ENCODE measurements at places on chromosomes 12 and 14. TPM values are rescaled to one million over a fixed set of nuclear protein-coding genes. Genes with fewer than 3 reads are reported as not detected.

The RAD9B gene
- not detected for total RNA-seq

The TRHDE gene
- not detected for total RNA-seq

The VCPKMT gene
- 6.9 TPM for total RNA-seq

The GPR137C gene
- total RNA-seq, result 3.8 TPM

The LRP1-AS gene
- not detected for total RNA-seq

The EMC9 gene
- total RNA-seq, result 21.8 TPM

DNA sequence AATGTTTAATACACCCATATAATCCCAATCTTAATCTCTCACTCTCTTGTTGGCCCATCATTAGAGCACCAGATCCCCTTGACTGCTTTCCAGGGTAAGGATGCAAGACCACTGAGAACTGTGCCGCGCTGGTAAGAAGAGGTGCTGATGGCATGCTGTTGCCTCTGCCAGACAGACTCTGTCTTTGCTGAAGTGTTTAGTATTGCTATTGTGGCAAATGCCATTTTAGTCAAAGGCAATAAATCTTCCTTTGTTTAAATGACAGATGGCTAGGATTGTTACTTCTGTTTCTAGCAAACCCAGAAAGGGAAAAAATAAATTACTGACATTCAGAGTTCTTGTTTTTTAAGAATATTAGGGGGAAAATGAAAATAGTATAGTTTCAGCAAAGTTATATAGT, 152.3 kb downstream of the MON2 start:
- DNase-seq, result peak; percentile 48

DNA sequence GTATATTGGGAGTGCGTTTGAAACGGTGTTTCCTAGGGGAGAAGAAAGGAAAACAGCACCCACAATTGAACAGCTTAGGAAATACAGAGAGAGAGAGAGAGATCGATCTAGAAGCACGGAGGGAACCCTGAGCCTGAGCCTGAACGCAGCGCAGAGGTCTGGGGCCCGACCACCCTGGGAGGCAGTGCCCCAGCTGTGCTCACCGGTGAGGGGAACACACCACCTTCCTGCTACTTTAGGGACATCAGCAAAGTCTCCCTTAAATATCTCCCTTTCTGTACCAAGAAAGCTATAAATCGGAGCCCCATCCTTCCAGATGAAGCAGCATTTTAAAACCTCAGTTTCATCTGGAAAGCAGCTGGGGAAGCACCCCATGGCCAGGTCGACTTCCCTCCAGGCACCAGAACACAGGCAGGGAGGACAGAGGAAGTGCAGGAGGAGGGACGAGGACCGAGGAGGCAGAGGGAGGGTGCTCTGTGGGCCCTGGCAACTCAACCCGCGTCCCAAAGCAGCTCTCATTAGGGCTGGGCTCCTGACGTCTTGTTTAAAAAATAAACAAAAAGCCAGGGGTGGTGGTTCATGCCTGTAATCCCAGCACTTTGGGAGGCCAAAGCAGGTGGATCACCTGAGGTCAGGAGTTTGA, 12.2 kb downstream of the RIMBP2 start:
- DNase-seq, result no peak

DNA sequence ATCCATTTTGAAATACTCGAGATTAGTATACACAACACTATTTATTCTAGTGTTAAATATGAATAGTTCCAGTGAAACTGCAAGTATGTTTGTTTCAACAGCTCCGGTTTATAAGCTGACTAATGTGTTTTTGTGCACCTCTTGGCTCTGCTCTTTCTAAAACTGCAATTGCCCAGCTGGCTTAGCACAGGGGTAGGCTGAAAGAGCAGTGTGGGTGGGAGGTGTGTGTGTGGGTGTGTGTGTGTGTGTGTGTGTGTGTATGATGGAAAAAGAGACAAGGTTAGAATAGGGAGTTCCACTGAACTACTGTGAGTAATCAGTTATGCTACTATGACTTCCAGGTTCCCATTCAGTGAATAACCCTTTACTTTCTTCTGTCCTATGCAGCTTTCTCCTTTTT, 37.8 kb upstream of the DDHD1 start:
- DNase-seq, result no peak

DNA sequence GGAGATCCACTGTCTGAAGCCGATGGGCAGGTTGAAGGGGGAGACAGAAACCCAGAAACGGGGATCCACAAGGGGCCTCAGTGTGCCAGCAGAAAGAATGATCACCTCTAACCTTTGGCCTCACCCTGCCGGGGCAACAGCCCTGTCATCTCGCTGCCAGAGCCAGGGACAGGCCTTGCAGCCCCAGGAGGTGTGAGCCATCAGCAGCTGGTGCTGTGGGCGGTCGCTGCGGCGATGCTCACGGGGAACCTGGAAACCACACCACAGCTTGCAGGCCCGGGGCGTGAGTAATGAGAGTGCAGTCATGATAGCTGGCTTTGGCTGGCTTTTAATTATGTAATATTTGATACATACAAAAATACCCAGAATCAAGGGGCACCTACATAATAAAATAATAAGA, 4.7 kb upstream of the TTC7B start:
- no peak for DNase-seq

- DNase-seq, result no peak
Observed at GRCh38 chr12:3138941-3139511, 61.8 kb downstream of the TSPAN9 start.

- DNase-seq, result no peak
Observed at GRCh38 chr12:7497661-7498060, 5.9 kb downstream of the CD163 start.

DNA sequence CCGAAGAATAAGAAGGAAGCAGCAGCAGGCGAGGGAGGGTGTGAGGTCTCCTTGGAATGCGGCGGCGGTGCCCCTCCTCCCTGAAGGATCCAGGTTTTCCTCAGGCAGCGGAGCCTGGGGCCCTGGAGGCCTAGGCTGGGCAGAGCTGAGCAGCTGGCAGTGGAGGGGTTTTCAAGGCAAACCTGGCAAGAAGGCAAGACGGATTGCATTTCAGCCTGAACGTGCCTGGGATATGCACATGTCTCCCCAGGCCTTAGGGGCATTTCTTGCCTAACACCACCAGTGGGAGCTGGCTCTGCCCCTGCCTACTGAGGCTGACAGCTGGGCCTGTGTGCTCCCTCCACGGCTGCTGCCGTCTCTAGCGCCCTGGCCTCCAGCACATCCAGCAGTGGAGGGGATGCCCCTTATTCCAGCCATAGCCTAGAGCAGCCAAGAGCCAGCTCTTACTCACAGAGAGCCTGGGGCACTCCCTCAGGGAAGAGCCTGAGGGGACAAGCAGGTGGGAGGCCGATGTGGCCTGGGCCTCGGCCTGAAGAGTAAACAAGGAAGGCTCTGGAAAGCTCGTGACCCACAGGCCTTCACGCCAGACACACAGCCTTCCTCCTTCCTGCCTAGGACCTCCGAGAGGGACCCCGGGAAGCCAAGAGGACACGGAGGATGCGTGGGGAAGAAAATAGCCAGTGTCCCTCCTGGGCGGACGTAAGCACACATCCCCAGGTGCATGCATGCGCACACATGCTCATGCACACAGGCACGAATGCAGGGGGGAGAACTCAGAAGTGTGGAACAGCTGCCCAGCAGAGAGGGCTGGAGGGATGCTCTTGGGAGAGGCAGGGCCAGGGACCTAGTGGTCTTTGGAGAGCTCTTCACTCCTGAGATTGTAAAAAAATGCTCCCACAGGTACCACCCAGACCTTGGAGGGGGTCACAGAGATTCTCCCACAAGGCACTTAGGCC, 23.0 kb upstream of the EIF2B2 start:
- peak; percentile 57 for DNase-seq

GRCh38 chr12:47360771-47361388, 281.1 kb upstream of the AMIGO2 start:
- DNase-seq, result peak; percentile 87

GRCh38 chr12:685388-685787, 22.1 kb upstream of the NINJ2 start:
- peak; percentile 77 for DNase-seq

DNA sequence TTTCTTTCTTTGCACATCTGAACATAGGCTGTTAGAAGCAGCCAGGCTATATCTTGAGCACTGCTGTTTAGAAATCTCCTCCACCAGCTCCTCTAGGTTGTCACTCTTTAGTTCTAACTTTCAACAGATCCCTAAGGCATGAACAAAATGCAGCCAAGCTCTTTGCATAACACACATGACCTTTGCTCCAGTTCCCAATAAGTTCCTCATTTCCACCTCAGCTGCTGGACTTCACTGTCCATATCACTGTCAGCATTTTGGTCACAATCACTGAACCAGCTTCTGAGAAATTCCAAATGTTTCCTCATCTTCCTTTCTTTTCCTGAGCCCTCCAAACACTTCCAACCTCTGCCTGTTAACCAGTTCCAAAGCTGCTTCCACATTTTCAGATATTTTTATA, 27.6 kb upstream of the C14orf132 start:
- no peak for DNase-seq

- peak; percentile 66 for DNase-seq
Observed at GRCh38 chr12:96070670-96071279, 35.4 kb upstream of the LTA4H start.

GRCh38 chr14:70289138-70289537, 70.3 kb downstream of the COX16 start:
- no peak for DNase-seq

DNA sequence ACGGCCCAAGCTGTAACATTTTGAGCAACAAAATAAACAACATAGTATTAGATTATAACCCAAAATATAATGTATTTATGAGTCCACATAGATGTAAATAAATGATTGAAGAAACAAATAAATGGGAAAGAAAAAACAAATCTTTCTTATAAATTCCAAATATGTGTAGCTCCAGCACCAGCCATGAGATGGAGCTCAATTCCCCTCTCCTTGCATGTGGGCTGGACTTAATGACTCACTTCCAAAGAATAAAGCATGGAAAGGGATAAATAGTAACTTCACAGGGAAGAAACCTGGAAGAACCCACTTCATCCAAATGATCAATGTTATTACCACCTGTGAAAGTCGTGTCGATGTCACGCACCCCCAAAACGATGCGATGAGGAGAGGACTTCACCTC, 158.8 kb downstream of the RPAP3 start:
- DNase-seq, result peak; percentile 69

DNA sequence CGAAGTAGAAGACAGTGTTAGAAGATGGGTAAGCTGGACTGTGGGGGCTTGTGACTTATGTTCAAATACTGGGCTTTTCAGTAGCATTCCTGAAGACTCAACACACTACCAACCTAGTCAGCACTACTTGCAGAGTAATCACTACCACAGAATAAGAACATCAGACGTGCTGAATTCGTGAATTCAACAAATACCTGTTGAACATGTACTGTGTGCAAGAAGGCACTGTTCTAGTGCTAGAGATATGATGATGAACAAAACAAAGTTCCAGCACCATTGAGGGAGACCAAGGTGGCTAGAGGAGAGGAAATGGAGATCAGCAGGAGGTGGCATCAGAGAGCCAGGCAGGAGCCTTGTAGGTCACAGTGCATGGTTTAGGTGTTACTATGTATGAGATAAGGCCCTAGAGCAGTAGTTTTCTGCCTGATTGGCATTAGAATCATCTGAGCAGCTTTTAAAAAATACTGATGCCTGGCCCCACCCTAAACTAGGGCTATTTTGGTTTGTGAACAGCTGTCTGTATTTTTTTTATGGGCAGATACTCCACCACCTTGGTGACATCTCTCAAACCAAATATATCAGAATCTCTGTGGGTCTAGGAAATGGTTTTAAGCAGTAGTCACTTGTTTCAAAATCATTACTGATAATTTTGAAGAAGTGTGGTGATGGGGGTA, 26.8 kb downstream of the FERMT2 start:
- DNase-seq, result no peak

DNA sequence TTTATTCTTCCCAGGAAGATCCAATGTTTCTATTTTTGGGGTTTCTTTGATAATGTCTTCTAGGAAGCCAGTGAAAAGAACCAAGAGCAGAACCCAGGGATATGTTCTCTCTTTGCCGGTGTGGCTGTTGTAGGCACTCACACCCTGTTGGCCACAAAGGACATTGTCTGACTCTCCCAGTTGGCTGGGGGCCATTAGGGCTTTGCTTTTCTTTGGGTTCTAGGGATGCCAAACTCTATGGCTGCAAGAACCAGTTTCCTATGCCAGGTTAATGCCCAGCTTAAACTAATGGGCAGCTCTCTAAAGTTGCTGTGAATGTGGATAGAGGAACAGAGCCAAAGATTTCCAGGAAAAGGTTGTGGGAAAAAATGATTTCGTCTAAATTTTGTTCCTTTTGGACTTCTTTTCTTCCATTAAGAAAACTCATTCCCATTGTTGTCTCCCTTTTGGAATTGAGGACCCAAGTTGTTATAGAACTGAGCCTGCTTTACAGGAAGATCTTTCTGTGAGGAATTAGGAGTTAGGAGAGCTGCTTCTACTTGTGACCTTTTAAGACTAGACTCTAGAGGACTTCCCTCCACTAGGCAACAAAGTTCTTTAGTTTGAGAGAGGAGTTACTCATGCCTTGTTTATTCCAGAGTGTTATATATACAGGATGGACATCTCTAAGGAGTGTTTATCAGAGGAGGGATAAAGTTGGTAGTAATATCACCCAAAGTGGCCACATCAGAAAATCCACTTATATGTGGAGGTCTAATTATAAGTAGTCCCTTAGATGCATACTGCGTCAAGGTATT, 13.1 kb downstream of the COPZ1 start:
- no peak for DNase-seq

- no peak for DNase-seq
Observed at GRCh38 chr12:95070378-95070777, 3.0 kb downstream of the NR2C1 start.

- DNase-seq, result peak; percentile 33
Observed at GRCh38 chr14:105168496-105168978, at the start of gene JAG2. TSS of gene JAG2 (minus strand) at chr14:105168776. CDS start at chr14:105168420, 356 bp downstream.

DNA sequence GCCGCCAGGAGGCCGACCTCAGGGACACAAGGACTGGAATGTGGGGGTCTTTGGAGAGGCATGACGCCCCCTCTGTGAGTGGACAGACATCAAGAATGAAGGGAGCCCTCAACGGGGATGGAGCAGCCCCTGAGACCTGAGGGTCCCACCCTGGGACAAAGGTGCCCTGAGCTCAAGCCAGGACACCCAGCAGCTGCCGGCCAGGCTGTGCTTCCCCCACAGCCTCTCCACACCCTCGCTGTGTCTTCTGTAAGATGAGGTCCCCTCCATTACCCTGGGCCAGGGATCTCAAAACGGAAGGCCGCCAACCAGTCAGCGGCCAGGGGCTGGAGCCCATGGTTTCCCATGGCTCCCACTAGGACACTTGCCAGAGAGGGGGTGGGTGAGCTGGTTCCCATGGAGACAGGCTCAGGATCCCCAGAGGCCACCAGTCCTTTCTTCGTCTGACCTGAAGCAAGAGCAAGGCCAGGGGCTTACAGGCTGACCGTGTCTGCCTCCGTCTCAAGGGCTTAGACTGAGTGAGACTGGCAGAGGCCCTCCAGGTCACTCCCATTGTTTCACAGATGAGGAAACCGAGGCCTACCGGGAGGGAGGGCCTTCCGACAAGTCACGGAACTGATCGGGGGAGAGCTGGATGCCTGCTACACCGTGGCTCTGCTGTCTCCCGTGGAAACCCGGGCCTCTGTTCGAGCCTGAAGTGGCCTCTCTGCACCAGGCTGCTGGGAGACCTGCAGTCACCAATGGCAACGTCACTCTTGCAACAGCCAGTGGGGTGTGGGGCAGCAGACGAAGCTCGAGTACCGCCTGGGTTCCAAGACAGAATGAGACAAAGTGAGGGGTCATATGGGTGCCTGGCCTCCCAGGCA, 91.7 kb upstream of the DIO3 start:
- DNase-seq, result no peak

GRCh38 chr14:97080991-97081390, 283.8 kb downstream of the VRK1 start:
- DNase-seq, result no peak

- DNase-seq, result no peak
Observed at GRCh38 chr12:122860854-122861586, 25.8 kb downstream of the HIP1R start.
